Esophagus muscularis mucosa (tissue), 4 donors: ENCODE measurements at places on chromosomes 13 and 19. TPM values are rescaled to one million over a fixed set of nuclear protein-coding genes. Genes with fewer than 3 reads are reported as not detected.
A peak's percentile ranks its signal among the peaks of the same experiment; 100 is the strongest.

The TYROBP gene
- 47.1 TPM for total RNA-seq

The NKPD1 gene
- not detected for total RNA-seq

The PRODH2 gene
- total RNA-seq, result not detected

The RETN gene
- not detected for total RNA-seq

The APBA3 gene
- total RNA-seq, result 40.5 TPM

The TRPM4 gene
- total RNA-seq, result 31.1 TPM

- peak overlapping the region; percentile 95 for H3K27ac ChIP-seq
- peaks cover 30% of the 10 kb centered on the region for H3K27me3 ChIP-seq
- no peak for DNase-seq
These were observed 111.9 kb downstream of the KCNRG start for GRCh38 chr13:50126993-50127725.

GRCh38 chr13:76000131-76000530 is 364.0 kb downstream of the LMO7 start:
- no peak overlapping the region for H3K4me3 ChIP-seq
- no peaks in the 10 kb centered on the region for H3K36me3 ChIP-seq
- H3K27ac ChIP-seq, result no peak overlapping the region
- no peak for DNase-seq

GRCh38 chr19:15197942-15198341 is 2.9 kb downstream of the NOTCH3 start:
- H3K4me3 ChIP-seq, result peak overlapping the region; percentile 4
- H3K4me1 ChIP-seq, result peaks cover 46% of the 10 kb centered on the region
- no peaks in the 10 kb centered on the region for H3K36me3 ChIP-seq
- peaks cover 30% of the 10 kb centered on the region for H3K27me3 ChIP-seq

DNA sequence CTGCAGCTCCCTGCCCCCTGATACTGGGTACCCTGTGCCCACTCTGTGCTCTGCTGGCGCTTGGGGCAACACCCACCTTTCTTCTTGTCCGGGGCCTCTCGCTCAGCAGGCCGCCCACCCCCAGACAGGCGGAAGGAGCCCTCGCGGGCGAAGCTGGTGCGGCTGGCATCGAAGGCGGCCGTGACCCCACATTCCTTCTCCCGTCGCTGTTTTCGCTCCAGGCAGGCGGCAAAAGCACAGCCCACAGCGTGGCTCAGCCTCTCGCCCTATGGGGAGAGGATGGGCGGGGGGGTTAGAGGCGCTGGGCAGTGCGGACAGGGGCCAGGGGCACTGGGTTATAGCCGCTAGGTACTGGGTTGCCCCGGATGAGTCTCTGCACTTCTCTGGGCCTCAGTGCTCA is 13.3 kb downstream of the NUMBL start:
- DNase-seq, result no peak
- H3K27me3 ChIP-seq, result no peaks in the 10 kb centered on the region
- no peak overlapping the region for H3K27ac ChIP-seq
- no peak overlapping the region for H3K4me3 ChIP-seq
- H3K4me1 ChIP-seq, result no peaks in the 10 kb centered on the region
- H3K36me3 ChIP-seq, result peaks cover 76% of the 10 kb centered on the region

GRCh38 chr19:33292595-33293254 is 9.6 kb downstream of the CEBPA start:
- peaks cover 17% of the 10 kb centered on the region for H3K4me1 ChIP-seq
- H3K36me3 ChIP-seq, result no peaks in the 10 kb centered on the region
- no peaks in the 10 kb centered on the region for H3K27me3 ChIP-seq
- no peak for DNase-seq
- peak overlapping the region; percentile 53 for H3K27ac ChIP-seq
- no peak overlapping the region for H3K4me3 ChIP-seq

- H3K36me3 ChIP-seq, result no peaks in the 10 kb centered on the region
- H3K27ac ChIP-seq, result no peak overlapping the region
- no peaks in the 10 kb centered on the region for H3K4me1 ChIP-seq
- no peak overlapping the region for H3K4me3 ChIP-seq
These were observed 260.0 kb downstream of the FGF14 start for GRCh38 chr13:102141625-102142472.

GRCh38 chr19:41957838-41958366 is 1.2 kb downstream of the RABAC1 start:
- peaks cover 21% of the 10 kb centered on the region for H3K36me3 ChIP-seq
- no peak for DNase-seq
- no peaks in the 10 kb centered on the region for H3K27me3 ChIP-seq
- peaks cover 13% of the 10 kb centered on the region for H3K4me1 ChIP-seq

- H3K4me1 ChIP-seq, result no peaks in the 10 kb centered on the region
- no peak overlapping the region for H3K4me3 ChIP-seq
- no peak for DNase-seq
- H3K27me3 ChIP-seq, result no peaks in the 10 kb centered on the region
These were observed 2771.0 kb upstream of the PCDH20 start for GRCh38 chr13:64186503-64187250.

DNA sequence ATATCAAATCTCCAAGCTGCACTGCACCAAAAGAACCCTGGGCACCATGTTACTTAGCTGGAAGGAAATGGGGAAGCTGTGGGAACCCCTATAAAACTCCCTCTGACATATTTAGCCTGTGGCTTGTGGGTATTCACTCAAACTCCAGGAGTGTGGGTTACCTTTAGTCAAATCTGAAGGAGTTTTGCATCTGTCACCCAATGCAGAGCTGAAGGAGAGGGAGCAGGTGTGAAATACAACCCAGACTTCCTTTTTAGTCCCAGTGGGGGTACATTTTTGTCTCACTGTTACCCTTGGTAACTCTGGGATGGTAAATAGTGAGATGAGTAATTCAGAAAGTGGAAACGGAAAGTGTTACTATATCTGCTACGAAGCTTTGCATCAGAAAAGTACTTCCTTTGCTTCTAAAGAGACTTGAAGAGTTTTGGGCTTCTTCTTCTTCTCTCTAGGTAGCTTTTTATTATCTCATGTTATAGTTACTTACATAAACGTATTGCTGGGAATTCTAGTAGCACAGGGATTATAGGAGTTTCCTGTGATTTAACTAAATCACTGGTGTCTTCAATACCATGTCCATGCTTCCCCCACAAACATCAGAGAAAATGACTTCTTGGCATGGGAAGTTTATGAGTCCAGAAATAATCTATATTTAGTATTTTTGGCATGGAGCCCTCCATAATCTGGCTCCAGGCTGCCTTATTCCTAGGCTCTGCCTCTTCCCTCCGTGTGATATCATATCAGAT is 105.9 kb downstream of the AKAP11 start:
- H3K4me1 ChIP-seq, result no peaks in the 10 kb centered on the region
- H3K27ac ChIP-seq, result no peak overlapping the region
- no peaks in the 10 kb centered on the region for H3K27me3 ChIP-seq
- H3K36me3 ChIP-seq, result no peaks in the 10 kb centered on the region
- DNase-seq, result no peak
